ENCODE measurements at places on chromosomes 3 and 15.

DNA sequence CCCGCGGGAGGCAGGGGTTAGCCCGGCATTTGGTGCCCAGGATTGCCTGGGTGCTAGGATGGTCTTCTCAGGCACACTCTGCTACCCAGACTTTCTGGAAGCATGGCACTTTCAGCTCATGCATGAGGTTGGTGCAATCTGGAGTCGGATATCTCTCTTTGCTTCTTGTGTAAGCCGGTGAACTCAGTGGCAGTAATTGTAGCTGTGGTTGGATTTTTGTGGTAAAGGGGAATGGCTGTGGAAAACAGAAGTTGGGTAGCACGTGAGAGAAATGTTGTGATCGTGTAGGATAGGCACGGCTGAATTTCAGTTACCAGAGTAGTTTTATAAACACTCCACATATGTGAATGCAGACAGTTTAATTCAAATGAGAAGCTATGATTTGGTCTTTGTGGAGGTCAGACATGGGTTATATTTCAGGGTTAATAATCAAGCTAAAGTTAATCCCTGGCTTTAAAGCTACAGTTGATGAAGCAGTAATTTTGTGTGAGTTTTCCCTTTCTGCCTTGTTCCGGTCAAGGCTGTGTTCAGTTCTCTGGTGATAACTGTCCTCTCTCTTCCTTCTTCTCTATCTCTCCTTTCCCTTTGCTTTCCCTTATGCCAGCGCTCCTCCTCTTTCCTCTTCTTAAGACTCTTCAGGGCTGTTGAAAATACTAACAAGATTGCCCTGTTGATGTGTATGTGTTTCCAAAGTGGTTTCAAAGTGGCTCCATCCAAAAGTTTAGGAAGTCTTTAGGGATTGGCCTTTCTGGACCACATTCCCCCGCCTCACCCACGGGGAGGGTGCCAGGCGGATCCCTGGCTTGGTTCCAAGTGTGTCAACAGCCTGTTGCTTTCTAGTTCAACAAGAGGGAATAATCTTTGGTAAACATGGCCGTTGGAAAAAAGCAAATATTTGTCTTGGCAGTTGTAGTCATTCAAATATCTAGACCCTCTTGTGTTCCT is 404.6 kb upstream of the C2CD4B start:
- DNase-seq: peak; percentile 87

DNA sequence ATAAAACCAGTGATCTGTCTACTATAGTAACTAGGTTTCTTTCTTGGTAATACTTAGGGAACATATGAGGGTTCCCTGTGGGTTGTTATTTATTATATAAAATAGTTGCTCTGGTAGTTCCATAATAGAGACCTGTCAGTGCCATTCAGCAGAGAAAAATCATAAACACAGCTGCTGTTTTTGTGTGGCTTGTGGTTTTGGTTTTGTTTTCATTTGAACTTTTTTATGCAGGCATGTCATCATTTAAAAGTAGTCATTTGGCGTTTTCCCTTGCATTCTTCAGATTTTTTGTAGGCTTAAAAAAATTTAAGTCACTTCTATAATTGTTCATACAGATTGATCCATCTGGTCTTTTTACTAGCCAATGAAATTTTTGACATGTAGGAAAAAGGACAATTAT is 47.9 kb downstream of the PIK3CA start:
- peak; percentile 86 for DNase-seq

- peak; percentile 9 for DNase-seq
Measured at GRCh38 chr3:21170964-21171363, 580.0 kb downstream of the ZNF385D start.

DNA sequence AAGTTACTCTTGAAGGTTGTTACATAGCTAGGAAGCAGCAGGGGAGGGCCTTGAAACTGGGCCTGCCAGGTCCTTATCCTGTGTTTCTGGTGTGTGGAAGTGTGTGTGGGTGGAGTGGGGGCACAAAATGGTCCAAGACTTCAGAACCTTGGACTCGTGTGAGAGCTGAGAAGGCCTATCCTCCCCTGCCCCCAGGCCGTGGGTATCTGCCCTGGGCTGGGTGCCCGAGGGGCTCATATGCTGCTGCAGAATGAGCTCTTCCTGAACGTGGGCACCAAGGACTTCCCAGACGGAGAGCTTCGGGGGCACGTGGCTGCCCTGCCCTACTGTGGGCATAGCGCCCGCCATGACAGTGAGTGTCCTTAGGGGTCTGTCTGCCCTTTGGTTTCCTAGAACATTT is 4.5 kb downstream of the CHRD start:
- no peak for DNase-seq

DNA sequence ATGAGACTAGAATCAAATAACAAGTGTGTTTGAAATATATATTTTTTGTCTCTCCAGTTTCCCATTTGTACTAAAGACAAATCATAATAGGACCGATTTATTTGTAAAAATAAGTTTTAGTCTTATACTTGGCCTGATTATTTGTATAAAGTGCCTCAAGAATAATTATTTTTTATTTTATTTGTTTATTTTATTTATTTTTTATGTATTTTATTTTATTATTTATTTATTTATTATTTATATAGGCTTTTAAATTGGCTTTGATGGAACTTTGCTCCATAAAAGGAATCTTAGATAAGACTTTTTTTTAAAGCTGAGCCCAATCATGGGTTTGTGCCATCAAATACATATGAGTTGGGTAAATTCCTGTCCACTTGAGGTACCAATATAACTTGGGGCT is 22.2 kb upstream of the ZNF80 start:
- DNase-seq: no peak

GRCh38 chr3:114741066-114741465 is 406.0 kb downstream of the ZBTB20 start:
- DNase-seq: no peak

- DNase-seq: peak; percentile 23
Measured at GRCh38 chr3:104961851-104962250, 404.9 kb upstream of the ALCAM start.

GRCh38 chr3:100361897-100362296 is 27.3 kb downstream of the NIT2 start:
- DNase-seq: no peak

DNA sequence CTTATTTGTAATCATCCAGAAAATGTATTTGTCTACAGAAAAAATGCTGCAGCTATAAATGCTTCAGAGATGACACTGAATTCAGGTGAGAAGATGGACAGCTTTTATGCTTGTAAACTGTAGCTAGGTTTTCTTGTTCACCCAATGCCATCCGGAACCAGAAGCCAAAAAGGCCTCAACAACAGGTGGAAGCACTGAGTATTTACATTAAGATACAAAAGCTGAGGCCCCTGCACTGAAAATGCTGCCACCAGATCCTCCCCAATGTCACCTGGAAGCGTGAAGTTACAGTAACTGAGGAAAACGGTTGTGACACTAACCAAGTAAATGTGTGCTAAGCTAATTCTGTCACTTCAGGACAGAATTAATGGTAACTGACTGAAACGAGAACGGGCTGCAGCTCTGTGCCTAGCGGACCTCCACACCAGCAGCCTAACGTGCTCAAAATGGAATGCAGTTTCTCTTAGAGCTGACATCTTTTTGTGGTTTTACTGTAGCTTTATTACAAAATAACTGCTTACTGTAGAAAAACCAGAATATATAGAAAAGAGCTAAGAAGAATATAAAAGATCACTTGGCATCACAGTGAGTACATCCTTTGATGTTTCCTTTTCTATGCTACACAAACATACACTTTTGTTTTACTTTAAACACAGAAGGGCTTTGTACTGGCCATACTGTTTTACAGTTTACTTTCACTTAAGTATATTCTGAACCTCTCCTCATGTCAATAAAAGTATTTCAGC is 7.6 kb downstream of the CHSY1 start:
- DNase-seq: peak; percentile 69

DNA sequence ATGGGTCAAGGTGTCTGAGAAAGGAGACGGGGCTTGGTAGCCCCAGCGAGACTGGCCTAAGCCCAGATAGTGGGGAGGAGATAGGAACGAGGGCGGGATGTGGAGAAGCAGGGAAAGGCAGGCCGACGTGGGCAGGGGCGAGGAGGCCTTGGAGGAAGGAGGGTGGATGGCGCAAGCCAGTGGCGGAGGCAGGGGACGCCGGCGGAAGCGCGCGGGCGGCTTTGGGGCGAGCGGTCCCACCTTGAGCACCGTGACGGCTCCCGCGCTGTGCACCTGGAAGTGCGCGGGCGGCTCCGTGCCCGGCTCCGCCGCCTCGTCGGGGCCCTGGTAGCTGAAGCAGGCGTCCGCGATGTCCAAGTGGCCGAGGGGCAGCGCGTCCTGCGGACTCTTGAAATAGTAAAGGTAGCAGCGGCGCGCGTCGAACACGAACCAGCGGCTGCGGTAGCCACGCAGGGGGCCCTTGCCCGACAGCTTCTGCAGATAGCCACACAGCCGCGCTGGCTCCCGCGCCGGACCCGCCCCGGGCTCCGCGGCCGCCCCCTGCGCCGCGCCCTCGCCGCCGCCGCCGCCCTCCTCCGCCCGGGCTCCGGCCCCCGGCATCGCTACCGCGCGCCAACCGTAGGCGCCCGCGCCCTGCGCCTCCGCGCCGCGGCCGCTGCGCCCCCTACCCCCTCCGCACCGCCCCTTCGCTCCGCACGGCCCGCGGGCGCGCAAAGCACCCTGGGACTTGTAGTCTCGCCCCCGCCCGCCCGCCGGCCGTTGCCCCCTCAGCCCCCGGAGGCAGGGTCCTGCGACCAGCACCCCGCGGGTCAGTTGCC is at the start of gene TBC1D2B:
Gene TBC1D2B, minus strand, starts transcription at position 659 of the 818 bp plus-strand sequence. Its CDS starts 59 bp downstream, at position 600.
- peak; percentile 47 for DNase-seq

DNA sequence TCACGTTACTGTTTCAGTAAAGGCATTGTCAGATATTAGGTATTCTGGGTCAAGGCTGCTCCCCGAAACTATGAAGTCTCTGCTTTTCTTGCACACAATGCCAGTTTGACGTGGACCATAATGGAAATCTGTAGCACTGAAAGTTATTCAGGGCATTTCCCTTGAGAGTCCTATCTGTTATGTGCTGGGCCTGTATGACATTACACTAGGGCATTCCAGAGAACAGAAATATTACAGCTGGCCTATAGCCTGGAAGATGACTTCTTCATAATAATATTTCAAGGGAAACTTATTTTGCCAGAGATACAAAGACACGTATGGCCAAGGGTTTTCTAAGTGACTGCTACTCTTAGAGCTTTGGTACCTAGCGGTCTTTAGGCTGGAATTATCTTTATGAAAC is 613.6 kb upstream of the CBLB start:
- DNase-seq: no peak

DNA sequence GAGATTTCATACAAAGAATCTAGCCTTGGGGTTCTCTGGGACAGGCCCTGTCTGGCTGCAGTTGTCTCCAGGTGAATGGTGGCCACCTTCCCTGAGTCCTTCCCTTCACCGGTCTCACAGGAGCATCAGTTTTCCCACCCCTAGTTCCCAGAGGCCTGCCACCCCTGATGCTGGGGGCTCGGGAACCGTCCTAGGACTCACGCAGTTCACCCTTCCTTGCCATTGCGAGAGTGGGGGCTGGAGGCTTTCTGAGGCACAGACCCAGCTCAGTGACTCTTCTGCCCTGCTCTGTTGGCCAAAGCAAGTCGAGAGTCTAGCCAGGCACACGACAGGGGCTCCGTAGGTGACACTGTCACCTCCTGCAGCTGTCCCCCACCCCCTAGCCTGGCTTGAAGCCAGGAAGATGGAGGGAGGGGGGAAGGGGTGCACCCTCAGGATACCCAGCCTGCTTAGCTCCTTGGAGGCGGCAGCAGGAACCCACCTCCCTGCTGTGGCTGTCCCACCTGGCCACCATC is 130.3 kb downstream of the NUP210 start:
- DNase-seq: no peak

GRCh38 chr3:61439122-61439458 is 122.3 kb upstream of the PTPRG start:
- DNase-seq: no peak

DNA sequence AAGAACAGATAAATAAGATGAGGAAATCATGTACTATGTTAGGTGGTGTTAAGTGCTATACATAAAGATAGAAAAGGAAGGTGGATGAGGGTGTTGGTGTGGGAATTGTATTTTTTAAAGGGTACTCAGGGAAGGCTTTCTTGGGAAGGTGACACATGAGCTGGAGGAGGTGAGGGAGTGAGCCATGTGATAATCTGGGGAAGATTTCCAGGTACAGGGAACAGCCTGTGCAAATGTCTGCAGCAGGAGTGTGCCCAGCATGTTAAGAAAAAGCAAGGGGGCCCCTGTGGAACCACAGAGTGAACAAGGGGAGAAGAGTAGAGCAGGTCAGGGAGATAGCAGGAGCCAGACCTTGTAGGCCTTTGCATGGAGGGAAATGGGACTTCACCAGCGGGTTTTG is 175.6 kb downstream of the SSR3 start:
- no peak for DNase-seq

DNA sequence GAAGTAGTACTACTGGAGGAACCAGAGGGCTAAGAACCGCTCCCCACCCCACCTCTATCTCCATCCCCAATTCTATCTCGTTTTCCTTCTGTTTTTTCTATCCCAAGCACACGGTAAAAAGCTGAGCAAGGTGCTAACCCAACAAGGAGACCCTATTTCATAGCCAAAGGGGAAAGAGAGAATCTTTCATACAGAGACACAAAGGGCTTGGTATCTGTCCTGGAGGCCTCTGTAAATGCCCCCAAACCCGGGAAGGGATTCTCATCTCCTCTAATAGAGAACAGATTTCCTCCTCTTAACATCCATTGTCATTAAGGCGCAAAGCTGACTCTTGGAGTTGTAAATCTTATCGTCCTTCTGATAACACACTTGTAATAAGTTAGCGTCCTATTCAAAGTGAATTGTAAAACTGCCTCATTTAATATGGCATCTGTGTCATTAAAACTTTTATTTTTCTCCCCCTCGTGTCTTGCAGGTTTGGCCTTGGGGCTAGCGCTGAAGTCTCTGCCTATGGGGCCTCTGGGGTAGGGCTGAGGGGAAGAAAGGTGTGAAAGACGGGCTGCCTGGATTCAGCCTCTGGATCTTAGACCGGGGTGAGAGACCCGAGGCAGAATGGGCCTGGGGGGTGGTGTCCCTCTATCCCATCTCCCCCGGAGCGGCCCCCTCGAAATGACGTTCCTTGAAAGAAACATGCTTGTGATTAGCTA is 12.1 kb downstream of the NR2F2 start:
- peak; percentile 54 for DNase-seq

DNA sequence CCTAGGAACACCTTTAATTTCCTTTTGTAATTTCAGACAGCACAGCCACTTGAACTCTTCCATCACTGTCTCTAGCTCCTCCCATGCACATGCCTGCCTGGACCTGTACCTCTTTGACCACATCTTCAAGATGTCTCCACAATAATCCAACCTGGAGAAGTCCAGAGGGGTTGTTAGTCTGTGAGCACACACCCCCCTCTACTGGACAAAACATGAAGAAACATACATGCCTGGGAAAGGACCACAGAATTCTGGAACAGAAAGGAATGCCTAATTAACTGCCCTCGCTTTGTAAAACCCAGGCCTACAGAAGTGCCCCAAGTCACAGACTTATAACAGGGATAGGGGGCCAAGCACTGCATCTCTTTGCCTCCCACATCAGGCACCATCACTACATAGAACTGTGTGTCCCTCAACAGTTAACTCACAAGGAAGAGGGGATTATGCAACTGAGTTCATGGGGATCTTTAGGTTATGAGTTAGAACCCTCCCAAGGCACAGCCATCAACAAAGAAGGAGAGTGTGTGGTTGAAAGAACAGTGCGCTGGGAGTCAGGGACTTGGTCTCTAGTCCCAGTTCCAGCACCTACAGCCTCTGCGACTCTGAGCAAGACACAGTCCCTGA is 61.7 kb downstream of the FMN1 start:
- DNase-seq: peak; percentile 83

Data from fibroblast of lung (primary cell).